ENCODE measurements at places on chromosomes 7 and 10.

- no peak for DNase-seq
Measured at GRCh38 chr7:134995239-134996096, 9.2 kb downstream of the AGBL3 start.

- no peak for DNase-seq
Measured at GRCh38 chr10:5477948-5478693, 21.2 kb downstream of the CALML5 start.

DNA sequence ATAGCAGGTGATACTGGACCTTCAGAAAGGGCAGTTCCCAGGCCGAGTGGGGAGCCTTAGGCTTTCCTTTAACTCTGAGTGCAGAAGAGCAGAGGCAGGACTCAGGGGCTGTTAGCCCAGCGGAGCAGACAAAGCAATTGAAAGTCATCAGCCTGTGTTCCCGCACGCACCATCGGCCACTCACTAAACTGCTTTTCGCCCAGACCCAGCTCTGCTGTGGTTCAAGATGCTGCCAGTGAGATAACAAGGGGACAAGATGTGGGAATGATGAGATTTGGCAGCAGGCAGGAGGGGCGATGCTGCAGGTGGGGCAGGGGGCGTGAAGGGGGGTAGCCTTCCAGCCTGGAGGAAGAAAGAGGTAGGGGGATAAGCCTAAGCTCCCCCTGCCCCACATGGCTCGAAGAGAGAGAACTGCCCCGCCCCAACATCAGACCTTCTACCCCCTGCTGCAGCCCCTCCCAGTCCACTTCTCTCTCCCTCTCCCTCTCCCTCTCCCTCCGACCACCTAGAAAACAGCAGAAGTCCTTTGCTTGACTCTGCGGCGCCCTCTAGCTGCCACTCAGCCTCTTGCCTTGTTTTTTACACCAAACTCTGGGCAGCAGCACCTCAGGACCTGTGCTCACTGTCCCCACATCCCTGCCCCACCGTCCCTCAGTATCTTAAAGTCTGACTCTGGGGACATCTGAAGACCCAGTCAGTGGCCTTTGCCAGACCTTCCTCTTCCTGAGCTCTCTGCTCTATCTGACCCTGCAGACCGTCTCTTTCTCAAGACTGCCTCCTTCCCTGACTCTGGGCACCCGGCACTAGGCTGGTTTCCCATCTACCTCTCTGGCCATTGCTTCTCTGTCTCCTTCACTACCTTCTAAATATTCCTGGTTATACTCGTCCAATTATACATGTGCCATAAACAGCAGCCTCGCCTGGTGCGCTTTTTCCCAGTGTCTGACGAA, 110.5 kb downstream of the C10orf105 start:
- peak; percentile 29 for DNase-seq

DNA sequence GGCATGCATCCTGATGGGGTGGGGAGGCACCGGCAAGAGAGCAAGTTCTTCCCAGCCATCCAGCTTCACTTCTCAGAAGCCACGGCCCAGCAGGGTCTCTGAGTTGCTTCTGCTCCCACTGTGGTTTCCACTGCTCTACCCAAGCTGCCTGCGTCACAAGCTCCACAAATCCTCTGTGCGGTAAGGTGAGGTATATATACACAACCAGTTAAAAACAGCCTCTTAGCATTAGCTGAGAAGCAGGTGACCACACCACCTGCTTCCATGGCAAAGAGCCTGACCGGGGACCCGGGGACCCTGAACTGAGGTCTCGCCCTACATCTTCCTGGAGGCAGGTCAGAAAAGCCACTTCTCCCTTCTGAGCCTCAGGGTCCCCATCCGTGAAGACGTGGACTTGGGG, 46.9 kb upstream of the NPFFR1 start:
- DNase-seq, result no peak

DNA sequence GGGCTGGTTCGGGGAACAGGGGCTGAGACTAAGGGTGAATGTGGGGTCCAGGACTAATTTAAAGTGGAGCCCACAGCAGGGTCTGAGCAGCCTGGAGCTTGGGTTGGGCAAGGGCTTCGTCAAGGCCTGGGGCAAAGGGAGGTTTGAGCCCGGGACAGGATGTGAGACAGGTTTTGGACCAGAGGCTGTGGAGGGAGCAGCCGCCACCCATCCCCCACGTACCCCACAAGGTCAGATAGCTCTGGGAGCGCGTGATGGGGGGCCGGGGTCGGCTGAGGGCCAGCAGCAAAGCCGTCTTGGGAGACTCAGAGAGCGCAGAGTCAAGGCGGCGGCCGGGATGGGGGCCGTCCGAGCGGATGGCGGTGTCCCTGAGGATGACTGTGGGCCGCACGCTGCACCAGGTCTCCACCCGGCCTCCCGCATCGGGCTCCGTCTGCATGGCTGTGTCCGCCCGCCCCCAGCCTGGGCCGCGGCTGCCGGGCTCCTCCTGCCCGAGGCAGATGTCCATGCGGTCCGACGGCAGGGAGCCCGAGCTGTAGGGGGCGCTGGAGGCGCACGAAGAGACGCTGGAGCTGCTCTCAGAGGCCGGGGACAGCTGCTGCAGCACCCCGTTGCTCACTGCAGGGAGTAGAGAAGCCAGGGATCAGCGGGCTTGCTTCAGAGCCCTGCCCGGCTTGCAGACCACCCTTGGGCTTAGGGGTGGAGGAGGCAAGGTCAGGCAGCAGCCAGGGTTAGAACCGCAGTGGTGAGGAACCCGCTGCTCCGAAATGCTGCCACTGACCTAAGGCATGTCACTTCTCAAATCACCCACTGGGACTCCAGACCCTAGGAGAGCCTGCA, 12.1 kb downstream of the PDZD7 start:
- no peak for DNase-seq

DNA sequence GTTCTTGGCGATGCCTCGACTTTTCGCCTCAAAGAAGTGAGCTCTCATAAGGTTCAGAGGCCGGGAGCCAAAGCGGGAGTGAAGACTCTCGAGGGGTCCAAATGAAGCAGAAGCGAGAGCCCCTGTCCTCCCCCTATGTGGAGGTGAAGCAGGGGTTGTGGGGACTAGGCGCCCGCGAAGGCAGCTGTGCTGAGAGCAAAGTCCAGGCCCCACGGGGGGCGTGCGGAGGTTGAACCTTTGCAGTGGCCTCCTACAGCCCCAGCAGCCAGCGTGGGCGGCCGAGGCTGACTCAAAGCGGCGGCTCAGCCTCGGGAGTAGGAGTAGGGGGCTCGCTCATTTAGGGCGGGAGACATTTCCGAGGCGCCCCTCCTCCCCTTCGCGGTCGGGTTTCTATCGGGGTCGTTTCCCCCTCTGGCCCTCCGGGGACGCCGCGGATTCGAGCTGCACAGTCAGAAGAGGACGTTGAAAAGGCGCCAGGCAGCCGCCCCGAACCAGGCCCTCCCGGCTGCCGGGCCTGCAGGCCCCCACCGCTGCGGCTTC, 553 bp upstream of the ADD3 start:
- DNase-seq, result no peak

DNA sequence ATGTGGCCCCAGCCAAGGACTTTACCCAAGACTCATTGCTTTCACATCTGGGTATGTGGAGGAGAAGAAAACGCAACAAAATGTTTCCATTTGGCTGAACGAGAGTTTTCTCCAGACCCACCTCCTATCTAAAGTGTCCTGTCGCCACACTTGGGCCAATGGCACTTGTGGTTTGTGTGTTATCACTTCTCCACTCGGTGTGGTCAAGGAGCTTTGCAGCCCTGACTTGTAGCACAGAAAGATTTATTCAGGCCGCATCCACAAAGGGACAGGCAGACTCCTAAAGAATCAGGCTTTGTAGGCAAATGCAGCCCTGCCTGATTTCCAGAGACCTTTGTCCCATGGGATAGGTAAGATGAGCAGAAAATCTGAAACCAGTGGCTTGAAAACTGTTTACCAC, 12.8 kb upstream of the LRRC4 start:
- no peak for DNase-seq

GRCh38 chr10:113644185-113645120, 19.4 kb downstream of the NRAP start:
- DNase-seq, result no peak

DNA sequence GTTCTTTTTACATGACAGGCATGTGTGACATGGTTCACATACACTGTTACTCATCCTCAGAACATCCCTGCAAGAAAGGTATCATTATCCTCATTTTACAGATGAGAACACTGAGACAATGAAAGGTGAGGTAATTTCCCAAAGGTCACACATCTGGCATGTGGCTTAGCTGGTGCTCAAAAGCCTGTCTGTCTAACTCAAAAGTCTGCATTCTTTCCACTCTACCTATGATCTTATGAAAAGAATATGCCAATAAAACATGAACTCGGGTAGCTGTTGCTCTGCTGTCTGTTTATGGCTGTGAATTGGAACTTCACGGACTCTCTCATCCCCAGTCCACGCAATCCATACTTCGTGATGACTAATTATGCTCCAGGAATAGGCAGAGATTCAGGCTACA, 79.0 kb upstream of the ODAD2 start:
- DNase-seq, result no peak

- DNase-seq, result no peak
Measured at GRCh38 chr10:90858461-90858968, 676 bp upstream of the HTR7 start.

DNA sequence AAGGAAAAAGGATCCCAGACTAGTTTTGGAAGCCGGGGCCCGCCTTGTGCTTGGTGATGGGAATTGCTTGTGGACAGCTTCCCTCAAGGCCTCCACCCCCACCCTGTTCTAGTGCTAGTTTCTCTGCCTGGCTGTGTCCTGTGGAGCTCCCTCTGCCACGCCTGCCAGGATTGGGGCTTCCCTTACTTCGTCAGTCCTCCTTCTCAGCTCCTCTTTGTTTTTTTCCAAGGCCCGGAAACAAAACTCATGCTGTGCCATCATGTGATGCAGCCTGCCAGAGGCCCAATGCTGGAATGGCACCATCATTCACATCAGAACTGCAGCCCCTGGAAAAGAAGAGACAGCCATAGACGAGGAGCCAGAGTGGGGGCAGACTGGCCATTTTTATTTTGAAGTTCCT, 11.2 kb downstream of the YKT6 start:
- no peak for DNase-seq

- no peak for DNase-seq
Measured at GRCh38 chr7:98231493-98232262, 20.4 kb downstream of the TECPR1 start.

DNA sequence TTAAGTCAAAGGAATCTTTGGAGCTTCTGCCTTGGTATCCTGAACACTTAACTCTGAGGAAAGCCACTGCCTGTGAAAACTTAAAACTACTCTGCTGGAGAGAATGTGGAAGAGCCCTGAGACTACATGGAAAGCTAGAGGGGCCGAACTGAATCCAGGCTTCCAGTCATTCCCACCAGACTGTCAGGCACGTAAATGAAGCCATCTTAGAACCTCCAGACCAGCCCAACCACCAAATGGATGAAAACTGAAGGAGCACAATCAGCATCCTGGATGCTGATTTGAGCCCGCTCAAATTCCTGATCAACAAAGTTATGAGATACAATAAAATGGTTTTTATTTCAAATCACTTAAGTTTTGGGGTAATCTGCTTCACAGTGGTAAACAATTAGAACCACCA, 30.8 kb downstream of the TNPO3 start:
- DNase-seq, result no peak

DNA sequence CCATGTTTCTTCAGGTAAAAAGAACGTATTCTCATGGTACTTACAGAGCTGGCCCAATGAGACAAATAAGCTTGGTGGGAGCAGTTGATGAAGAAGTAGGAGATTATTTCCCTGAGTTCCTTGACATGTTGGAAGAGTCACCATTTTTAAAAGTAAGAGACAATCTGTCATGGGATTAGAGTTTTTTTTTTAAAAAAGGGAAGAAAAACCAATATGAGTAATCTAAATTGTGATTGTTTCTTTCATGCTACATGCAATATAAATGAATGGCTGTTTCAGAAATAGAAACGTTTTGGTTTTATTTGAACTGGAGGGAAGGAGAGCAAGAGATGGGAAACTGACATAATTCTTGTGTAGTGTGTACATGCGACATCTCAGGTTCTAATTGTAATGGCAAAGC, 32.8 kb downstream of the TMEM60 start:
- no peak for DNase-seq

DNA sequence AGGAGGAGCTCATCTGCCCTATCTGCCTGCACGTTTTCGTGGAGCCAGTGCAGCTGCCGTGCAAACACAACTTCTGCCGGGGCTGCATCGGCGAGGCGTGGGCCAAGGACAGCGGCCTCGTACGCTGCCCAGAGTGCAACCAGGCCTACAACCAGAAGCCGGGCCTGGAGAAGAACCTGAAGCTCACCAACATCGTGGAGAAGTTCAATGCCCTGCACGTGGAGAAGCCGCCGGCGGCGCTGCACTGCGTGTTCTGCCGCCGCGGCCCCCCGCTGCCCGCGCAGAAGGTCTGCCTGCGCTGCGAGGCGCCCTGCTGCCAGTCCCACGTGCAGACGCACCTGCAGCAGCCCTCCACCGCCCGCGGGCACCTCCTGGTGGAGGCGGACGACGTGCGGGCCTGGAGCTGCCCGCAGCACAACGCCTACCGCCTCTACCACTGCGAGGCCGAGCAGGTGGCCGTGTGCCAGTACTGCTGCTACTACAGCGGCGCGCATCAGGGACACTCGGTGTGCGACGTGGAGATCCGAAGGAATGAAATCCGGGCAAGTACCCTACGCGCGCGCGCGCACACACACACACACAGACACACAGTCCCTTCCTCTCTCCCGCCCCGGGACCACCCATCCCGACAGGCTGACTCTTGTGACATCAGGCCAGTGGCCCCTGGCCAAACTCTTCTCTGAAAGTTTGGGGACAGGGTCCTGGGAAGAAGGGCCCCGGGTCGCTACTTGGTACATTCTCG, 538 bp downstream of the TRIM8 start:
- DNase-seq, result no peak

DNA sequence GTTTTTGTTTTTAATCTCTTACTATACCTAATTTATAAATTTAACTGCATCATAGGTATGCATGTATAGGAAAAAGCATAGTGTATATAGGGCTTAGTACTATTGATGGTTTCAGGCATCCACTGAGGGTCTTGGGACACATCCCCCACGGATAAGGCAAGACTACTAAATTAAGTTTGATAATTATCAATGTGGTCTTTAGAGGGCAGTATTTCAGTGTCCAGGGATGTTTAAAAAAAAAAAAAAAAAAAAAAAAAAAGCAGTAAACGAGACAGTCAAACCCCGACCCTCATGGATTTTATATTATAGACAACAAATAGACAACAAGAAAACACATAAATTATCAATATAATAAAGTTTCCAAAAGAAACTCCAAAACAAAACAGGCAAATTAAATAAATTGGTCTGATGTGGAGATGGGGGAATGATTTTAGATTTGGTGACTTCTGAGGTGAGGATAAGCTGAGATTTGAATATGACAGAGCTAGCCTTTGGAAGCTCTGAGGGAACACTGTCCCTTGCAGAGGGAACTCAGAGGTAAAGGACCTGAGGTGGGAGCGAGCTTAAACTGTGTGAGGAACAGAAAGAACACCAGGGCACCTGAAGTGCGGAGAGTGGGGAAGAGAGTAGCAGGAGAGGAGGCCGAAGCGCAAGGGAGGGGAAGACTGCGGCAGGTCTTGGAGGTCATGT, 14.8 kb downstream of the ACSM6 start:
- no peak for DNase-seq

GRCh38 chr7:100035876-100036275, 13.7 kb upstream of the ZSCAN21 start:
- DNase-seq, result no peak

GRCh38 chr10:13750299-13751190, 163.8 kb downstream of the PRPF18 start:
- DNase-seq, result no peak

- no peak for DNase-seq
Measured at GRCh38 chr7:20284771-20285143, 45.9 kb upstream of the ITGB8 start.

Data from forelimb muscle (tissue), 1 donor.